Glutamatergic neuron (in vitro differentiated cells): ENCODE measurements at places on chromosomes 16 and 17. TPM values are rescaled to one million over a fixed set of nuclear protein-coding genes. Genes with fewer than 3 reads are reported as not detected.

GRCh38 chr16:13909872-13910303 lies 10.1 kb upstream of the ERCC4 start:
- DNase-seq, result no peak

Gene TSNAXIP1
- 3.4 TPM for total RNA-seq

Gene HLF
- 0.32 TPM for total RNA-seq

Gene PRSS33
- 0.39 TPM for total RNA-seq

DNA sequence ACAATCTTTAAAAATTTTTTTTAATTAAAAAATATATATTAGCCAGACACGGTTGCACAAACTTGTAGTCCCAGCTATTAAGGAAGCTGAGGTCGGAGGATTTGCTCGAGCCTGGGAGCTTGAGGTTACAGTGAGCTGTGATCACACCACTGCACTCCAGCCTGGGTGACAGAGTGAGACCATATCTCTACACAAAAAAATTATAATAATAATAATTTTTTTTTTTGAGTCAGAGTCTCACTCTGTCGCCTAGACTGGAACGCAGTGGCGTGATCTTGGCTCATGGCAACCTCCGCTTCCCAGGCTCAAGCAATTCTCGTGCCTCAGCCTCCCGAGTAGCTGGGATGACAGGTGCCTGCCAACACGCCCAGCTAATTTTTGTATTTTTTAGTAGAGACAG lies 23.8 kb downstream of the LITAF start:
- no peak for DNase-seq

Gene FSCN2
- 6.1 TPM for total RNA-seq

Gene ITGB3
- not detected for total RNA-seq

DNA sequence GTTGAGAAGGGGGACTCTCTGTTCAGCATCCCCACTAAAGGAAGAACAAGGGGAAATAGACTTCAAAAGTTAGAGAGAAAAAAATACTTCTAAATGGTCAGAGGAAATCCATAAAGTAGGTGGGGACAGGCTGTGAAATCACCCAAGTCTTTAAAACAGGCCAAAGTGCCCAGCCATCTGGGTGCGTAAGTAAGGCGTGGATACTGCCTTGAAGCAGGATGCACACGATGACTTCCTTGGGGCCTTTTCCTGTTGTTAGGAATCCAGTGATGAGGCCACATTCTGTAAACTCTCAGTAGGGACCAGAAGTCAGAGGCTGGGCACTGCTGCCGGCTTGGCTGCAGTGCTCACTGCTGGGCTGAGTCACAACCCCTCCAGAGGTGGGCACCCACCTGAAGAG lies 9.2 kb downstream of the AXIN2 start:
- DNase-seq, result no peak

- DNase-seq, result no peak
These were observed 5.2 kb upstream of the HOXB13 start for GRCh38 chr17:48733632-48734328.

Gene PMP22
- 0.56 TPM for total RNA-seq
